ENCODE measurements at places on chromosomes 13 and 19.

GRCh38 chr13:109273326-109273751 is 513.0 kb downstream of the IRS2 start:
- DNase-seq = no peak

GRCh38 chr13:53854321-53854720 is 825.7 kb downstream of the OLFM4 start:
- no peak for DNase-seq

DNA sequence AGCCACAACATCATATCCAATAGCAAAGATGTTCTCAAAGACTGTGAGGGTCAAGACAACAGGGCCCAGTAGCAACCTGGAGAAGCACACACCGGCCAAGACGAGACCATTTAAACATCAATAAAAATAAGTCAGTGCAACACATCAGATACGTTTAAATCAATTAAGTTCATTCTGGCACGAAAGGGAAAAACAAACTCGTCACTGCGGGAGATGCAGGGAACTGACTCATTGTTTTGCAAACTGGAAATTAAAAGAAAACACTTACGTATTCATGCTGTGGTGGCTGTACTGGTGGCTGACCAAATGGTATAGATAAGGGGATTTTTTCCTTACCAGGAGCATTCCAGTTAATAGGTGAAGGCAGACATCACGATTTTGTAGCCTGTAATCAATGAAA is 26.3 kb upstream of the SLC15A1 start:
- no peak for DNase-seq

GRCh38 chr13:44365008-44365407 is 8.6 kb upstream of the SERP2 start:
- no peak for DNase-seq

DNA sequence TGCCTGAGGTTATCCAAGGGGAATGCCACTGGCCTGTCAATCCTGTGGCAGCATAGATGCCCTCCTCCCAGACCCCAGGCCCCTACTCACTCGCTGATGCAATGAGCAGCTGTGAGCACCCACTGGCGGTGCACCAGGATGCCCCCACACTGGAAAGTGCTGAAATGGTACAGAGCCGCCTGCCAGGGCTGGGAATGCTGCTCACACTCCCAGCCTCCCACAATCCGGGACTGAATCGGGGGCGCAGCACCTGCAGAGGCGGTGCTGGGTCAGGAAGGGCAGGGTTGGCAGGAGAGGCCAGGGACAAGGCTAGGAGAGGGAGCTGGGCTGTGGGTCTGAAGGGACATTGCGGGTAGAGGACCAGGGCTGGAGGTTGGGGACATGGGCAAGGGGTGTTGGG is 2.0 kb downstream of the KLK1 start:
- no peak for DNase-seq

- no peak for DNase-seq
Observed at GRCh38 chr13:78193846-78194245, 275.2 kb upstream of the EDNRB start.
